CD8-positive, alpha-beta T cell (primary cell): ENCODE measurements at places on chromosomes 11 and 22. TPM values are rescaled to one million over a fixed set of nuclear protein-coding genes. Genes with fewer than 3 reads are reported as not detected.

DNA sequence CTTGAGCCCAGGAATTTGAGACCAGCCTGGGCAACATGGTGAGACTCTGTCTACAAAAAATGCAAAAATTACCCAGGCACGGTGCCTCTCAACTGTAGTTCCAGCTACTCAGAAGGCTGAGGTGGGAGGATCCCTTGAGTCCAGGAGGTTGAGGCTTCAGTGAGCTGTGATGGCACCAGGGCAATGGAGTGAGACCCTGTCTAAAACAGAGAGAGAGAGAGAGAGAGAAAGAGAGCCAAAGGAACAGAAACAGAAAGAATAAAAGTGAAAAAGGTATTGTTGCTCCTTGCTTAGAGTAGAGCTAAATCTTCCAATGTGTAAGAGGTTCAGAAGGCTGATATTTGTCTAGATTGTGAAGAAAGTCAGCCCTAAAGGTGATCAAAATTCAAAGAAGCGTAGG lies 8.9 kb upstream of the ETS1 start:
- no peak for DNase-seq

Gene OR52E8
- total RNA-seq: not detected

Gene SLC22A6
- total RNA-seq: not detected

Gene IGSF9B
- total RNA-seq: 11.6 TPM

DNA sequence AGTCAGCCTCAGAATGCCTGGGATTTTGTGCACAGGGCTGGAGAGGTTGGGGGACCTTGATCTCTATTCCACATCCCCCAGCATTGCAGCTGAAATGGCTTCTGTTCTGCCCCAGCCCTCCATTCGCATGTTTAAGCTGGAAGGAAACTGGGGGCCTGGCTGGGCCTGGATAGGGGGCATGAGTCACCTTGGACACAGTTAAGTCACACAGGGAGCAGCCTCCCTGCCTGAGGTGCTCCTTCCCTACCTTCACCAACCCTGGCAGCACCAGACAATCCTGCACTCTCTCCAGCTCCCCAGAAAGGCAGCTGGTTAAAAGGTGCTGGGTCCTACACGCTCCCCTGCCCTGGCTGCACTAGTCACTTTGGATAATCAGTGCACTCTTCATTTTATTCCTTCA lies 763 bp downstream of the SMIM45 start:
- no peak for DNase-seq

Gene UBQLNL
- 0.16 TPM for total RNA-seq

- no peak for DNase-seq
Measured at GRCh38 chr11:10892250-10892649, 34.4 kb upstream of the ZBED5 start.

Gene CNGA4
- total RNA-seq: 0.17 TPM

DNA sequence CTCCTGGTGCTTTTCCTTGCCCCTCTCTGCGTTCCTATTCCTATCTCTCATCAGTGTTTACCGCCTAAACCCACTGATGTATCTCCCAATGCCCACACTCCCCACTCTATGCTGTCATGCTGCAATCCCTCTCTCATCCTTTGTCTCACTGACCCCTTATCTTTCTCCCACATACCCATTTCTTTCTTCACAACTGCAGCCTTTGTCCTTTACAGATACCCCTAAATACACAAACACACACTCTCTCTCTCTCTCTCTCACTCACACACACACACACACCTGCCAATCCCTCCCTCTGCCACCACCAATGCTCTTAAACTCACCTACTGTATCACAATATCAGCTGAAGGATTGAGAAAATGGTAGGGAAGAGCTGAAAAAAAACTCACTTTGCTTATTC lies 5.3 kb upstream of the OR52B2 start:
- no peak for DNase-seq

GRCh38 chr11:16979703-16980622 lies 34.3 kb downstream of the PLEKHA7 start:
- no peak for DNase-seq

Gene OR8G1
- not detected for total RNA-seq

GRCh38 chr22:36928786-36929535 lies 15.5 kb downstream of the CSF2RB start:
- no peak for DNase-seq

DNA sequence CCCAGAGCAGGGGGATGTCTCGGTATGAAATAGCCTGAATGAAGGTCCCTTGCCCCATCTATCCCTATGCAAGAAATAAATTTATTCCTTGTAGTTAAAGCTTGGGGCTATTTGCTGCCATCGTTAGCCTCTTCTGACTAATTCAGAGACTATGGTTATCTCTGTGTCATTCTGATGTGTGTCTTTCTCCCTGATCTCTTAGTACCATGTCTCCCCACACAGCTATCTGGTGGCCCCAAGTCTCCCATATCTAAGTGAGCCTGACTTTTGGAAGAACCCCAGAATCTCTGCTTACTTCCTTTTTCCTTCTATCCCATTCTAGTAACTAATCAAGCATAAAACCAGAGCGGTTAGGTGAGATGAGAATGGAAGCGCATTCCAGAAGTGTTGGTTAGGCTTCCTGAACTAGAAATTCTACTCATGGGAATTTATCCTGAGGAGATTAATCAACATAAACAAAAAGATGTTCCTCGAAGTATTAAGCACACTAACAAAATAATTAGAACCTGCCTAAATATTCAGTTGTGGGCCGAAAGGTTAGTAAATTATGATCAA lies 71.4 kb upstream of the BMAL1 start:
- DNase-seq: no peak

DNA sequence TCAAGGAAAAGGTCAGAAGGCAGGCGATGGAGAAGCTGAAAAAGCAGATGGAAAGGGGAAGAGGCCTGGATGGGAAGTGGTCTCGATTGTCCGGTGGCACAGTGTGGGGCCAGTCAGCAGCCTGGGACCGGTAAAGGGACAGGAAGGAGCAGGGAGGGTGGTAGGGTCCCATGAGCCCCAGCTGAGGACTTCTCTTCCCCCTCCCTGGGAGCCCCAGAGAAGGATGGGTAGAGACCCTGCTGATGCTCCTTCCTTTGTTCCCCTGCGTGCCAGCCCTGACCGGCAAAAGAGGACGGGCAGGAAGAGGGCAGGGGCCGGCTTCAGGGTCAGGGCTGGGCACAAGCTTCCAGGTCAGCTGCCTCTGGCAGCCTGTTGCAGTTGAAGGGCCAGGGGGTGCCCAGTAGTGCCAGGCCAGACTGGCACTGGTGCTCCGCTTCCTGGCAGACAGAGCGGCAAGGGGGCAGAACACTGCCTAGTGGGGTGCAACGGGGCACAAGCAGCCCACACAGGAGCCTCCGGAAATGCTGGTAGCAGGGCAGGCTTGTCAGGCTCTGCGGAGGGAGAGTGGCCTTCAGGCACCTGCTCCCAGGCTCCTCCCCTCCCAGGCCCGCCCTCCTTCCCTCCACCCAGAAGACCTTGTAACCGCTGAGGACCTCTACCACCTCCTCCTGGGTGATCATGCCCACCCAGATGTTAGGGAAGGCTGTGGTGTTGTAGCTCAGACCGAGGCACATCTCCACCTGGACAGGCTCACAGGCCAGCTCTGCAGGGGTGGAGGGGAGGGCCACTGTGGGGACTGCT lies 739 bp upstream of the C1QTNF5 start:
- DNase-seq: no peak

Gene SPECC1L
- total RNA-seq: 24.7 TPM

Gene APOL6
- 49.7 TPM for total RNA-seq

GRCh38 chr11:19832901-19833300 lies 120.3 kb downstream of the NAV2 start:
- no peak for DNase-seq

Gene NAALADL1
- total RNA-seq: 5.4 TPM

Gene PLEKHB1
- total RNA-seq: 23.1 TPM

- DNase-seq: no peak
Measured at GRCh38 chr11:74010306-74011300, 1.7 kb upstream of the UCP3 start.

DNA sequence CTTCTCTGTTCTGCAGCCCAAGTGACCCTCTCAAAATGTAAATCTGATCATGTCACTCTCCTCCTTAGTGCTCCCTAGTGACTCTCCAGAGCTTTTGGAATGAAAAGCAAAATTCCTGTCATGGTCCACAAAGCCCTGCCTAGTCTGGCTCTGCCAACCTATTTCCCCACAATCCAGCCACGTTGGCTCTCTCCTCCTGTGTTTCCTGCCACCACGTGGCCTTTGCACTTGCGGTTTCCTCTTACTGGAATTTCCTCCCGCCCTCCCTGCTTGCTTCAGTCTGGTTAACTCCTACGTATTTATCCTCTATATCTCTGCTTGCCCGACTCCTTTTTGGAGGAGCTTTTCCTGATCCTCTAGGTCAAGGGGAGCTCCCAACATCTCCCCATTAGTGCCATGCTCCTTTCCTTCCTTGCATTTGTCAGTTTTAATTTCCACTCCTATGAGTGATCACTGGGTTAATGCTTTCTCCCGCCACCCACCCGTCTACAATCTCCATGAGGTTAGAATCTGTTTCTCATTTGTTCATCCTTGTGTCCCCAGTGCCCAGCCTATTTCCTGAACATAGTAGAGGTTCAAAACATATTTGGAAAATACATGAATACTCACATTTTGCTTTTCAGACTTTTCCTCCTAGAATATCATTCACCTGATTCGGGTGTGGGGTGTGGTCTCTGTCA lies 11.5 kb downstream of the NNMT start:
- no peak for DNase-seq

DNA sequence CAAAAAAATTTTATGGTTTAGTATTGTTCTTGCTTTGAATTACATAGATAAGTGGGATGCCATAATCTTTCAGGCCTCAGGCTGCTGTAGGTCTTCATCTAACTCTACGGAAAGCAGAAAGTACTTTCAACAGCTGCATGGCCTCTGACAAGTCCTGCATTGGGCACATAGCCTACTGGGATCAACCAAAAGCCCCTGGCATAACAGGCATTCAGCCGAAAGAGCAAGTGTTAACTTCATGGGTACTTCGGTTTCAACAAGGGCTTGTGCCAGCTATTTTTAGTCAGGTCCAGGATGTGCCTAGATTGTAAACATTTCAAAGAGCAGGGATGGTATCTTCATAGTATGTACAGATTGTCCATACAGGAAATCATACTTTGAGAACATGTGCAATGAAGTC lies 3.1 kb downstream of the SLN start:
- no peak for DNase-seq

- no peak for DNase-seq
Measured at GRCh38 chr11:64918017-64918416, 1.0 kb upstream of the ATG2A start.

Gene FANCF
- 5.6 TPM for total RNA-seq

Gene KDM4E
- total RNA-seq: not detected

DNA sequence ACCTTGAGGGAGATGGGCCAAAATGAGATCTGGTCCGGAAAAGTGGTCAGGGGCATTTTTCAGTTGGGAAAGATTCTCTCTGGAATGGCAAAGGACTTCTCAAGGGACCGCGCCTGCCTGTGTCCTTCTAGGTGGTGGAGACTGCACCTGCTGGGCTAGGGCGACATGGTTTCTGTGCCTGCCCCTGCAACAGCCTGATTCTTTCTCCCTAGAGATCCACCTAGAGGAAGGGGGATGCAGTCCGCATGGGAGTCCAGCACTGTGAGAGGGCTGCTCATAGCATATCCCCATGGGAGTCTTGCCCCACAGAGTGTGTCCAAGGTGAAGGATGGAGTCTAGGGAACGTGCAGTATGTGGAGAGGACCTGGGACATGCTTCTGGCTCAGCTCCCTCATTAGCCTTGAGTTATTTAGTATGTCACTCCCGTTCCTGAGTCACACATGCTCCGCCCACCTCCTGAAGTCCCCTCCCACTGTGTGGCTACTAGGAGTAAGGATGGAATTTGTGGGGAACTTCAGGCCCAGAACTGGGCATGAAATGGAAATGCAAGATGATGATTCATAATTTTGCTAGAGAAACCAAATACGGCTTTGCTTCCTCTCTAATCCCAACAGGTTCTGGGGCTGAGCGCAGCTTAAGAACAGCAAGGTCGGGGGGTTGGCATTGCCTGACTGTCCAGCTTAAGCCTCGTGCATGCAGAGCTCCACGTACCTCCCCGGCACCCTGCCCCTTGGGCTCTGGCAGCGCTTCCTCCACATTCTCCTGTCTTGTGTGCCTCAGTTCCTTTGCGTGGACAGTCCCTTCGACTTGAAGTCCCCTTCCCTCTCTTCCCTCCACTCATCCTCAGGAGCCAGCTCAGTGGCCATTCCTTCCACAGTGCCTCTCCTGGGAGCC lies 35.0 kb downstream of the GRIK4 start:
- no peak for DNase-seq

Gene C11orf16
- not detected for total RNA-seq

DNA sequence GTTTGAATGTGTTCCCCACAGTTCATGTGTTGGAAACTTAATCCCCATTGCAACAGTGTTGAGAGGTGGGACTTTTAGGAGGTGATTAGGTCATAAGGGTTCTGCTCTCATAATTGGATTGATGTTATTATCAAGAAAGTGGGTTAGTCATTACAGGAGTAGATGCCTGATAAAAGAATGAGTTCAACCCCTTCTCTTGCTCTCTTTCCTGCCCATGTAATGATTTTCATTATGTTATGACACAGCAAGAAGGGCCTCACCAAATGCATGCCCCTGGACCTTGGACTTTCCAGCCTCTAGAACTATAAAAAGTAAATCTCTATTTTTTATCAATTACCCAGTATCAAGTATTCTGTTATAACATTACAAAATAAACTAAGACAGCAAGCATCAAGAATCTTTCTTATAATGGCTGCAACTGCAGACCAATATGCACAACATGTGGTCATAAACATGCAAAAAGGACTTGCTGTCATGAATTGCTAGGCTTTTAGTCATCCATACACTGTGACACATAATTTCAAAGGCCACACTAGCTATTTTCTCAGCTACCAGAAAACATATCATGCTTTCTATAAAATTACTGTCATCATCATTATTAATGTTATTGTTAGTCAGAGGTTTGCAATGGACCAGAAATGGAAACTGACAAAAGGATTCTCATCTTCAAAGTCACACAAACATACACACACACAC lies 99.9 kb upstream of the GUCY1A2 start:
- no peak for DNase-seq

GRCh38 chr11:9066433-9066925 lies 24.9 kb downstream of the SCUBE2 start:
- DNase-seq: no peak
